ENCODE measurements at places on chromosomes 2 and 18. TPM values are rescaled to one million over a fixed set of nuclear protein-coding genes. Genes with fewer than 3 reads are reported as not detected.

Gene ANKAR
- total RNA-seq: 2.0 TPM

Gene CD8B2
- not detected for total RNA-seq

Gene ZNF385B
- 2.0 TPM for total RNA-seq

- no peak for DNase-seq
- no peak overlapping the region for H3K4me3 ChIP-seq
- peaks cover 35% of the 10 kb centered on the region for H3K4me1 ChIP-seq
- no peak overlapping the region for H3K27ac ChIP-seq
Observed at GRCh38 chr2:64219149-64219548, 74.9 kb upstream of the PELI1 start.

DNA sequence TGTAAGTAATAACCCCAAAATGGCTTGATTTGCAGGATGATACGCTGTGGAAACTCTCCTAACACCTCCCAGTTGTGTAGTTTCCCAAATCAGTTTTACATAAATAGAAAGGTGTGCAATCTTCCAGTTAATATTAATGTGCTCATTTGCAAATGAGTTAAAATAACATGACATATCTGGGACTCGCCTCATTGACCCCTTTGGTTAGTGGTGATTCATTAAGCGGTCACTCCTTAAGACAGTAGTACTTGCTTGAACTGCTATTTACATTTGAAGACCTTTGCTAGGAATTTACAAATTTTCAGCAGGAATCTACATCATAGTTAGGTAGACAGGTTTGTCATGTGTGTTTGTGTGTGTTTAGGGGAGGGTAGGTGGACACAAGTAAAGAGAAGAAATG is 1367.7 kb upstream of the CELF4 start:
- no peaks in the 10 kb centered on the region for H3K4me1 ChIP-seq
- H3K36me3 ChIP-seq: no peaks in the 10 kb centered on the region
- no peaks in the 10 kb centered on the region for H3K27me3 ChIP-seq
- DNase-seq: no peak
- H3K27ac ChIP-seq: no peak overlapping the region

DNA sequence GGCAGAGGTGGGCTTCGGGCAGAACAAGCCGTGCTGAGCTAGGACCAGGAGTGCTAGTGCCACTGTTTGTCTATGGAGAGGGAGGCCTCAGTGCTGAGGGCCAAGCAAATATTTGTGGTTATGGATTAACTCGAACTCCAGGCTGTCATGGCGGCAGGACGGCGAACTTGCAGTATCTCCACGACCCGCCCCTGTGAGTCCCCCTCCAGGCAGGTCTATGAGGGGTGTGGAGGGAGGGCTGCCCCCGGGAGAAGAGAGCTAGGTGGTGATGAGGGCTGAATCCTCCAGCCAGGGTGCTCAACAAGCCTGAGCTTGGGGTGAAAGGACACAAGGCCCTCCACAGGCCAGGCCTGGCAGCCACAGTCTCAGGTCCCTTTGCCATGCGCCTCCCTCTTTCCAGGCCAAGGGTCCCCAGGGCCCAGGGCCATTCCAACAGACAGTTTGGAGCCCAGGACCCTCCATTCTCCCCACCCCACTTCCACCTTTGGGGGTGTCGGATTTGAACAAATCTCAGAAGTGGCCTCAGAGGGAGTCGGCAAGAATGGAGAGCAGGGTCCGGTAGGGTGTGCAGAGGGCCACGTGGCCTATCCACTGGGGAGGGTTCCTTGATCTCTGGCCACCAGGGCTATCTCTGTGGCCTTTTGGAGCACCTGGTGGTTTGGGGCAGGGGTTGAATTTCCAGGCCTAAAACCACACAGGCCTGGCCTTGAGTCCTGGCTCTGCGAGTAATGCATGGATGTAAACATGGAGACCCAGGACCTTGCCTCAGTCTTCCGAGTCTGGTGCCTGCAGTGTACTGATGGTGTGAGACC is at the start of gene PROC:
TSS of gene PROC (plus strand) at position 128 of the 812 bp plus-strand sequence. CDS start 1,516 bp downstream, outside the sequence.
- H3K27me3 ChIP-seq: peaks cover 15% of the 10 kb centered on the region
- peaks cover 45% of the 10 kb centered on the region for H3K4me1 ChIP-seq
- no peak within 1 kb of the TSS for H3K27ac ChIP-seq
- no peaks in the 10 kb centered on the region for H3K36me3 ChIP-seq
- peak; percentile 4 for DNase-seq
- no peak within 1 kb of the TSS for H3K4me3 ChIP-seq

- H3K27ac ChIP-seq: no peak overlapping the region
- no peak for DNase-seq
- H3K4me1 ChIP-seq: no peaks in the 10 kb centered on the region
- no peaks in the 10 kb centered on the region for H3K36me3 ChIP-seq
- no peaks in the 10 kb centered on the region for H3K27me3 ChIP-seq
Observed at GRCh38 chr2:5188636-5189035, 503.5 kb upstream of the SOX11 start.

DNA sequence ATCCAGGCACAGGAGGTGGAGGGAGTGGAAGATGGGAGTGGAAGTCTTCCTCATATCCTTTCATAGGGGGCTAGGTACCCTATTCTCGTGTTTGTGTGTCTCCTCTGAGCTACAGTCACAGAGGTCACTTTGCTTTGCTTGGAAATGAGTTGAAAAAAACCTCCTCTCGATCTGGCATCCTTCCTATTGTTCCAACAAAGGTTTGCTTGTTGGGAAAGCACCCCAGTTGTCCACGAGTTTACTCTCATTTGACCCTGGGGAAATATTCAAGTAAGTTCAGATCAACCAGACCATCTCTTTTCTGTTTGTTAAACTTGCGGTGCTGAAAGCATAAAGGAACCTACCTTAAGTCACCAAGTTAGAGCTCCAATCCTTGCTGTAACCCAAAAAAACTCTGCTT is 59.3 kb downstream of the ARHGEF33 start:
- no peak overlapping the region for H3K4me3 ChIP-seq
- H3K4me1 ChIP-seq: peaks cover 14% of the 10 kb centered on the region
- DNase-seq: no peak
- no peak overlapping the region for H3K27ac ChIP-seq

Gene ADD2
- 0.87 TPM for total RNA-seq

DNA sequence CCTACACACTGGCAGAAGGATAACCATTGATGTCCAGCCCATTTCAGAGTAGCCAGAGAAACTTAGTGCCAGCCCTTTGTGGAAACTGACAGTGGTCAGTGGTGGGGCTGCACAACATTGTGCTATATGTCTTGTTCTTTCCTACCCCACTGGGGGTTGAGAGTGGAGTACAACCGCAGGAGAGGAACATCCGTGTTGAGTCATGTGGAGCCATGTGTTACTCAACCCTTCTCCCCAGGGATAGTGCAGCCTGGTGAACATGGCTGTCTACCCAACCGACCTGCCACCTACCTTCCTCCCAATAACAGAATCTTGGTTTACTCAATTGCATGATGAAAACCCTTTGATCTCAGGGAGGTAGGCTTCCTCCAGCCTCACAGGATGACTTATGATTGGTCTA is 65.3 kb upstream of the MAPK4 start:
- no peaks in the 10 kb centered on the region for H3K4me1 ChIP-seq
- no peak overlapping the region for H3K27ac ChIP-seq
- no peaks in the 10 kb centered on the region for H3K27me3 ChIP-seq
- no peaks in the 10 kb centered on the region for H3K36me3 ChIP-seq
- DNase-seq: no peak

GRCh38 chr18:2805970-2806943 is 40.5 kb upstream of the EMILIN2 start:
- H3K27ac ChIP-seq: no peak overlapping the region
- peaks cover 37% of the 10 kb centered on the region for H3K36me3 ChIP-seq
- H3K4me1 ChIP-seq: no peaks in the 10 kb centered on the region
- H3K27me3 ChIP-seq: no peaks in the 10 kb centered on the region

Measured in stomach (tissue), 19 donors.